ENCODE measurements at places on chromosomes 7 and 10.
A peak's percentile ranks its signal among the peaks of the same experiment; 100 is the strongest.

DNA sequence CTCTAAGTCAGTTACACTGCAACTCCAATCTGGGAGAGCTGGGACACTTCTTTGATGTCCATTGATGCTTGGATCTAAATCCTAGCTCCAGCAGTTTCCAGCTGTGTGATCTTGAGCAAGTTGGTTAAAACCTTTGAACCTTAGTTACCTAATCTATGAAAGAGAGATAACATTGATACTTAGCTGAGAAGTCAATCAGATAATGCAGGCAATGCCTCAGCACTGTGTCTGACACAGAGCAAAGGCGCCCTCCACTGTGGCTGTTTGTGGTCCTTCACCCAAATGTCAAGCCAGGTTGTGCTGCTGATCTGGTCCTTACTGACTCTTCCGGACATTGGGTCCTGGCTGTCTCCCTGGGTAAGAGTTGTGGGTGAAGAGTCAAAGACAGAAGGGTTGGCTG is 20.2 kb downstream of the DNTT start:
- DNase-seq = no peak

GRCh38 chr7:16719699-16720098 is 33.9 kb upstream of the TSPAN13 start:
- no peak for DNase-seq

- DNase-seq = no peak
These were observed 199.4 kb downstream of the KIAA1217 start for GRCh38 chr10:24408365-24408764.

GRCh38 chr10:109922358-109922975 is 844 bp downstream of the XPNPEP1 start:
- no peak for DNase-seq

DNA sequence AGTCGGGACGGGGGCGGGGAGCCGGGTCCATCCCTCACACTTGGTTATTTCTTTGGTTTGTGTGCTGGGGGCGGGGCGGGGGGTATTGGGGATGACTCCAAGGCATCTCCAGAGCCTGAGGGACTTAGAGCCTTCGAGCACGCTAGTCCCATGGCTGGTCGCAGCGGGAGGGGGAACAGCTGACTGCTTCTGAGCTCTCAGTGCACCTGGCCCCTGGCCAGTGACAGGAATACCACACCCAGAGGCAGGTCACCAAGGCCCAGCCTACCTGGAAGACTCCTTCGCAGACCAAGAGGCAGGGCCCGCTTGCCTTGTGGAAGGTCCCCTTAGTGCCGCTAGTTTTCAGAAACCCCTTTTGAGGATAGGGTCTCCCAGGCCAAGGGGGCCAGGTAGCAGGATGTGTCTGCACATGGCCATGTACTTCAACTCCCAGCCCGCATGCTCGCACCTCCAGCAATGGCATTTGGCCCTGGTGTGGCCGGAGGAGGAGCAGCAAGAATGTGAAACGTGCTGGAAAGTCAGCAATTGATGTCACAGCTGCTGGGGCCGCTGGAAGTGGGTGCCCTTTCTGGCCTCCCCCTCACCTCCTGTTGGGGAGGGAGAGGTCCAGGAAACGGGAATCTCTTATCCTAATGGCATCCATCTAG is 40.3 kb downstream of the AGAP3 start:
- DNase-seq = no peak

DNA sequence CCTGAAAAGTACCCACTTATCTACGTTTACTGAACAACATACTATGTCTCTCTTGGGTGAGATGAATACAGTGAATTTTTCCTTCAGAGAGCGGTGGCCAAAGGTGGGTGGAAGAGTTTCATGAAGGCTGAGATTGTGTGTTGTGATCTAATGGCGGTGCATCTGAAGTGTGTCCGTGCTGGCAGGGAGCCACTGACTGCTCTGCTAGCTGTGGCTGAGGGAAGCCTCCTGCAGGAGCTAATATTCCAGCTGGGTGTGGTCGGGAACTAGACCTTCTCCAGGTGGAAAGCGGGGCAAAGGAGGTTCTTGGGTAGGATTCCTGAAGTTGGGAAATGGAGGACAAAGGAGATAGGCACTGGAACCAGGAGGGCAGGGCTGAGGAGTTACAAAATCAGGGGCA is 69.2 kb upstream of the GRB10 start:
- DNase-seq = no peak

GRCh38 chr7:99142727-99143520 is 984 bp downstream of the SMURF1 start:
- DNase-seq = peak; percentile 56

DNA sequence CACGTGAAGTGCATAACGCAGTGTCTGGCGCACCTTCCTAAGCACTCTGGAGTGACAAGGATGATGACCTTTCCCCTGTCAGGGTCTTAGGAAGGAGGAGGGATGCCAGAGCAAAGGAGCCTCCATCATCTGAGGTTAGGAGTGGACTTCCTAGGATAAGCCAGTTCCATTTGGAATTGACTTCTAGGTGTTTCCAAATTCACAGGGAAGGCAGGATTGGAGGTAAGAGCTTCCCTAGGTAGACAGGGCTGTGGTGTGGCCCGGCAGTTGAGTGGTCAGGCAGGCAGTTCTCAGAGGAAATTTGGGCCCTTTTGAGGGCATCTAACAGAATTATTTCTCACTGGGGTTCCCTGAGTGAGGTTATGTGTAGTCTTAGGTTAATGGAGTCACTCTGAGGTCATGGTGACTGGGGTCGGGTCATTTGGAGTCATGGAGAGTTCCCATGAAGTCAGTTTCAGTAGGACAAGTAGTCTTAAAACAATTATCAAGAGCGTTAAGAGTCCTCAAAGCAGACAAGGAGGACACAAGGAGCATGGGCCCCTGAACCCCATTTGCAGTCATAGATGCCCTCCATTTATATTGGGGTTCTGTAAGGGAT is 8.2 kb downstream of the PPIF start:
- DNase-seq = no peak

DNA sequence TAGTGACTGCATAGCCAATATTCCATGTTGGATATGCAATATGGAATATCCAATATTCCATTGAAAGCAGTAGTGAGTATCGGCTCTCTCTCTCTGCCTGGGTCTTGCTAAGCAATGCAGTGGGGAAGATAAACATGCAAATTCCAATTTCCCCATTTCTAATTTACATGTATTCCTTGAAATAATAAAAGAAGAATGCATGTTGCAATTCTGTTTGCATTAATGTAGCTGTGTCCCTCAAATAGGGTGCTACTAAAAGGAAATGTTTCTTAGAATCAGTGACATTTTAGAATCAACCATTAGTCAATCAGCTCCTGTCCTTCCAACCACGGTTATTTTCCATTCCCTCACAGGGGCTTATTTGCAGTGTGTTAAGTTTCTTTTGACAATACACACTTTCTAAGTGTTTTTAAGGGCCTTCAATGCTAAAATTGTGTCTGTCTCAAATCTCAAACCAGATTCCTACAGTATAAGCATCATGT is 46.7 kb downstream of the AFAP1L2 start:
- DNase-seq = no peak

DNA sequence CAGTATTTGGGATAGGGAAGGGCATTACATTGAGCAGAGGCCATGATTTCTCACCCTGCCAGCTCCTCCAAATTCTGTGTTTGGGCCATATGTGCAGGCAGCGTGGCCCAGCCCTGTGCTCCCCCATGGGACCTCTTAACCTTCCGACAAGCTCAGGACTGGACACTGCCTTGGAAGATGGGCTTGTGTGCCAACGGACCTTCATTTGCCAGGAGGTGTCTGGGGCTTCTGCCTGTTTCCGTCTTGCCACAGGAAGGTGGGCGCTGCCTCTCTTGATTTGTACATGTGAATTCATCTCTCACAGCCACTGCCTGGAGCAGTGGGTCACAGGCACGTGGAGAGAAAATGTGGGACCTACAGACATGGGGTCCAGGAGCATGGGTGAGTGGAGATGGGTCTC is 272.6 kb downstream of the CCSER2 start:
- DNase-seq = no peak

DNA sequence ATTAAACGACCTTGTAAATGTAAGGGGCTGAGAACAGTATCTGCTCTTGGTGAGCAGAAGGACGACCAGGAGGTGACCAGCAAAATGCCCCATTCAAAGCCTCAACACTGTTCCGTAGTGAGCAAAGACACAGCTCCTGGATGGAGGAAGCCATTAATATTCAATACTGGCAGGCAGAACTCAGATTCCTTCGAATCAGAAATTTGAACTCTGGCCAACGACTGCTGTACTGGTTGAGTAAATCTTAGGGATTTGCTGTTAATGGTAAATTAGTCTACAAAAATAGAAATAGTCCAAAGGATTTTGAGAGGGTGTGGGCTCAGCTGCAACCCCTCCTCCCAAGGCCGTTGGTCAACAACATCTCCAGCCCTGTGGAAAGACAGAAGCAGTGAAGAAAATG is 130.5 kb upstream of the PFKP start:
- no peak for DNase-seq
